NCI-H1417 (cell line): ENCODE measurements at places on chromosomes 12 and 14.

- DNase-seq: no peak
Observed at GRCh38 chr12:44738051-44738450, 138.1 kb downstream of the NELL2 start.

GRCh38 chr12:30794020-30794419, 39.3 kb upstream of the CAPRIN2 start:
- no peak for DNase-seq

- DNase-seq: no peak
Observed at GRCh38 chr12:69107541-69107940, 131.8 kb upstream of the CPSF6 start.

GRCh38 chr12:91883811-91884210, 261.8 kb downstream of the BTG1 start:
- no peak for DNase-seq
